ENCODE measurements at places on chromosomes 6 and 20.

DNA sequence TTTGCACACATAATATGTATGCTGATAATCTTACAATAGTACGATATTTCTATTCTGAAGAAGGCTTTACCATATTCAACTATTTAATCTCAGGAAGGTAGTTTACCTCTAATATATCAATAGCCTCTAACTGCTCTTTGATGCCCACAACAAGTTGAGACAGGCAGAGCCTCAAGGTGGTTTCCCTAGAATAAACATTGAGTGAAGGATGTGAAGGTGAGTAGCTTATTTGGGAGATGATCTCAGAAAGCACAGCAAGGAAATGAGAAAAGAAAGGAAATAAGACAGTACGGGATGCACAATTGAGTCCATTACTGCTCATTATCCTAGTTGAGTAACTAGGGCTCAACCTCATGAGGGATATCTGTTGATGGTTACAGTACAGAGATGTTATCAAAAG, 638.4 kb downstream of the MAFB start:
- DNase-seq = no peak

DNA sequence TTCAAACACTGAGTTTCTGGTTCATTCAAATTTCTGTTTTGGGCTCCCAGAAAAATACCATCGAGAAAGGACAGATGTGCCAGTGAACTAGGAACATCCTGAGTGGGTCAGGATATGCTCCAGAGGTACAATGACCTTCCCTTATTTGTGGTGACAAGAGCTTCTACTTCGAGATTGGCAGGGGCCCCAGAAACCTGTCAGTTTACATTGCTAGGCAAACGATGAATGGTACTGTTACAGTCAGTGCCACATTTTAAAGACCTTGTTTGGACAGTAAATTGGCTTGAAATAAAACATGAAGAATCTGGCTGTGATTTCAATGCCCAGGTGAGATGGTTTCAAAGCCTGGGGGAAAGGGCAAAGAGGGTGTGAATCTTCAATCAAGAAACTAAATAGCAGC, 454.5 kb upstream of the ID4 start:
- DNase-seq = no peak

DNA sequence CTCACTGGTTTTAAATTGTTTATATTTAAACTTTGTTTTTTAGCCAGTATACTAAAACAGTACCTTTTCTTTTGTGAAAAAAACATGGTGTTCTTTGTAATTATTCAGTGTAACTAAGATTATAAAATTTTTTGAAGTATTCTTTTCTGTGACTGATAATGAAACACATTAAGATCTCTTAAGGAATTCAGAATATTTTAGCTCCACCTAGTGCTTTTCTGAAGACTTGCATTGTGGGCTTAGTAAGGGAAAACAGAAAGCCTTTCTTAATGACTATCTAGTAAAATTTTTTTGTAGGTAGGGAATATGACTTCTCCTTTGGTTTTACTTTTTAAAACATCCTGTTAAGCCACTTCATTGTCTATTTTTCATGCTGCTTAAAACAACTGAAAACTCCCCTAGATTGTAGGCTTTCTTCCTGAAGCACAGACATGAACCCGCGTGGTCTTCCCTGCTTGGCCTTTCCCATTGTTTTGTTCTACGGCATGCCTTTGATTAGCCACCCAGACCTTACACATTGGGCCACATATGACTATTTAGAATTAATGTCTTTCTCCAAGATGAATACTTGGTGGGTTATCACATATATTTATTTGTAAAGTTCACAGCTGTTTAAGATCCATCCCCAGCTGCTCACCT, 72.1 kb downstream of the AFDN start:
- DNase-seq = no peak

- DNase-seq = no peak
Measured at GRCh38 chr6:101394936-101395335, 1.4 kb downstream of the GRIK2 start.

- no peak for DNase-seq
Measured at GRCh38 chr6:15356179-15356578, 110.3 kb downstream of the JARID2 start.

GRCh38 chr20:40776466-40777457, 87.7 kb upstream of the MAFB start:
- no peak for DNase-seq

DNA sequence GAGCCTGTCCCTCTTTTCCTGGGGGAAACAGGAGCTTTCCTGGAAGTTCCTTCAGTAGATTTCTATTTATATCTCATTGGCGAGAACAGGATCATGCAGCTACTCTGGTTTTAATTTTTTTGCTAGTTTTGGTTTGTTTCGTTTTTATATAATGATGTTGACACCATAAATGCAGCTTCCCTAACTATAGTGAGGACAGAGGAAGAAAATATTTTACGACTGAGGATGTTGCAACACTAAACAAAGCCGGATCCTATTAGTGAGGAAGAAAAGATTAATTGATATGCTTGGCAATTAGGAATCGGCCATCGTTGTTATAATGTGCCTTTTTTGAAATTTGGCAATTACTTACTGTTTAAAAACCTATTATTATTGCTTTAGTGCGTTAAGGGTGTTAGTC, 16.6 kb downstream of the KDM1B start:
- DNase-seq = no peak

DNA sequence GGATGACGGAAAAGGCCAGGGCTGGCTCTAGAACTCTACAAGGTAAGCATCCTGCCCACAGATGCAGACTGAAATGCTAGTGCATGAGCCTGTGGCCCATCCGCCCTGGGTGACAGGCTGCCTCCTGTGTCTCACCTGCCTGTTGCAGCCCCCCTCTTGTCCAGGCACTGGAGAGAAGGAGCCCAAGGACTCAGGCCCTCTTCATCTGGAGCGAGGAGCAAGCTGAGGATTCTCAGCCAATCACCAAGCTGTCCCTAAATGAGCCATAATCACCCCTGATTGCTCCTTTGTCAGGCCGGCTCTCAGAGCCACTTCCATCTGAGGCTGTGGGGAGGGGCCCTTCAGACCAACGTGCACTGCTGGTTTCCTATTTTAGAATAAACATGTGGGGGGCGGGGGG, 10.0 kb upstream of the SLC32A1 start:
- no peak for DNase-seq

GRCh38 chr20:58850693-58851174, at the start of gene GNAS-AS1:
Gene GNAS-AS1 (minus strand): TSS chr20:58850902.
- peak; percentile 91 for DNase-seq

GRCh38 chr6:105553171-105553570, 150.3 kb upstream of the PREP start:
- no peak for DNase-seq

DNA sequence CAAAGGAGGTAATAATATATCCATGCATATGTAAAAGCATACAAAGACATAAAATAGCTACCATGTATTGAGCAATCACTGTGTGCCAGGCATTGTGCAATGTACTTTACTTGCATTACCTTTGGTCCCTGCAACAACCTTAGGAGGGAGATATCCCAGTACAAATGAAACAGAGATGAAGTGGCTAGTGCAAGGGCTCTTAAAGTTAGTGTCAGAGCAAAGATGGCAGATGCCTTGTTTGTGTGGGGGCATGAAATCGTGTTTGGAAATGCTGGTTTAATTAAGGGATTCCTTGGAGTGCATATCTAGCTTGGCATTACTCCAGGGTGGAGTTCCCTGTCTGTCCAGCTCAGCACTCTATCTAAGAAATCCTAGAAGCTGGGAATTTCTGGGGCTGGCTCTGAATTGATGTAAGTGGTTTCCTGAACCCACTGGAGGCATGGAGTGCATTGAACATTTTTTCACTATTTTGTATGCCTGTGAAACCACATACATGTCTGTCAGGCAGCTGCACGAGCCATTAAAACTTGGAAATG, 9.8 kb downstream of the PAQR8 start:
- no peak for DNase-seq

DNA sequence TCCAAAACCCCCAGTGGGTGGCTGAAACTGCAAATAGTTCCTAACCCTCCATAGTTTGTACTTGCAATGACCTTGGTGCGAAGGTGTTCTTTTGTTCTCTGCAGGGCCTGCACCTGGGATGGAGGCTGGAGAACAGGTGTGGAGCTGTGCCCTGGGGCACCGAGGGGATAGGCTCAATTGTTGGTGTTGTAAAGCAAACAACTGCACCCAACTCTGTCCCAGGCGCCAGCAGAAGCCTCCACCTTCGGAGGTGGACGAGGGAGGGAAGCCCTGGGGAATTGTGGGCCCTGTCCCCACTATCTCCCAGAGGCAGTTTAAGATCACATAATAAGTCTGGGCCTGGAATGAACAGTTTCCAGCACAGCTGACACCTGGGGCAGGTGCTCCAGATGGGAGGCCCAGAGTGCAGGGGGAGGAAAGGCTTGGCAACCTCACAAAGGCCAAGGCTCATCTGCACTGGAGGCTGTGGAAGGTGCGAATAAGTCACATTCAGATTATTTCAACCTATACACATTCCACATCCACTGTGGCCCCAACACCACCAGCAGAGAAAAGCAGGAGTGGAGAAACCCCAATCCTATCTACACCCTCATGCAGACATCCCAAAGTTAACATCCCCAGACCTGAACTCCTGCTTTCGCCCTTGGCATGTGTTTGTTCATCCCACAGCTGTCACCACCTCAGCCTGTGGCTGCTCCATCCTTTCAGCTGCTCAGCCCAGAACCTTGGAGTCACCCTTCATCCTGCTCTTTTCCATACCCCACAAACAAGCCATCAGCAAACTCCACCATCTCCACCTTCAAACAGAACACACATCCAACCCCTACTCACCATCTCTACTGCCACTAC, 12.3 kb upstream of the CBFA2T2 start:
- no peak for DNase-seq

GRCh38 chr6:137740967-137741761, 125.9 kb upstream of the TNFAIP3 start:
- no peak for DNase-seq

- no peak for DNase-seq
Measured at GRCh38 chr6:134787261-134787877, 162.5 kb downstream of the ALDH8A1 start.

GRCh38 chr6:105310947-105311346, 91.9 kb downstream of the PREP start:
- no peak for DNase-seq

- no peak for DNase-seq
Measured at GRCh38 chr6:163148451-163149278, 265.9 kb upstream of the QKI start.

- no peak for DNase-seq
Measured at GRCh38 chr20:61297986-61298385, 45.9 kb downstream of the CDH4 start.

- DNase-seq = peak; percentile 82
Measured at GRCh38 chr20:44215125-44215524, 4.6 kb upstream of the OSER1 start.

DNA sequence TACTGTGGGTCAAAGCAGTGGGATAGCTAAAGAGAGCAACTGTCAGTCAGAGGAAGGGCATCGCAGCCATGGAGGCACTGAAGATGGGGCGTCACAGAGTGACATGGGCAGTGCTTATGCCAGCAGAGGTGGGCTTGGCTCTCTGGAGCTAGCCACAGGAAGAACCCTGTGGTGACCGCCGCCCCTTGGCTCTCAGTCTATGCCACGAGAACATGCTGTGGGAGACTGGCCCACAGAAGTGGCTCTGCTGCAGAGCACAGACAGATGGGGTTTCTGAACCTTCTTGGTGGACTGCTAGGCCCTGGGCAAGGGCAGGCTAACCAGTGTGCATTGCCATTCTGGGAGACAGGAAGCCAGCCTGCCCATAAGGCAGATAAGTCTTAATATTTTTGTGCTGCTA, 290.0 kb upstream of the SUPT3H start:
- DNase-seq = no peak

GRCh38 chr20:14991023-14991422, 653.6 kb upstream of the FLRT3 start:
- DNase-seq = no peak

GRCh38 chr6:20235041-20235440, 22.8 kb upstream of the MBOAT1 start:
- DNase-seq = no peak

- no peak for DNase-seq
Measured at GRCh38 chr20:56540415-56540814, 7.4 kb downstream of the FAM209B start.

GRCh38 chr6:167984144-167984719, 13.2 kb upstream of the KIF25 start:
- DNase-seq = no peak

- DNase-seq = no peak
Measured at GRCh38 chr6:104423691-104424090, 436.0 kb downstream of the HACE1 start.

DNA sequence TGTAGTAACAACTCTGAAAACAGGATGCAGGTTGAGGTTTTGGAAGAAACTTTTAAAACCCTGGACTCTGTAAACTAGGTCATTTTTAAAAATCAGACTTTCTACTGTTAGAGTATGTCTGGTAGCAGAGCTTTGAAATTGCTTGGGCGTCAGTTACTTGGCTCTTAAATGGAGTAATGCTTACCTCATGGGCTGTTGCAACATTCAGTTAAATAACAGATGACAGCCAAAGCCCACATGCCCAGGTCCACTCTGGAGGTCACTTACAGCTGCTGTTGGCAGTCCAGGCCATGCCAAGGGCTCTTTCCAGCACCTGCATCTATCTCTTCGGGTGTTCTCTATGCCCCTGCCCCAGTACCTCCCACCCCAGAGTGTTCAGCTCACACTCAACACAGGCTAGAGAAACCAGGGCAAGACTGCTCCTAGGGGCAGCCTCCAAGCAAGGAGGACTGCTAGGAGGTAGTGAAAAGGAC, 96.4 kb downstream of the BANF2 start:
- DNase-seq = no peak
